ENCODE measurements at places on chromosomes 7 and 10.

DNA sequence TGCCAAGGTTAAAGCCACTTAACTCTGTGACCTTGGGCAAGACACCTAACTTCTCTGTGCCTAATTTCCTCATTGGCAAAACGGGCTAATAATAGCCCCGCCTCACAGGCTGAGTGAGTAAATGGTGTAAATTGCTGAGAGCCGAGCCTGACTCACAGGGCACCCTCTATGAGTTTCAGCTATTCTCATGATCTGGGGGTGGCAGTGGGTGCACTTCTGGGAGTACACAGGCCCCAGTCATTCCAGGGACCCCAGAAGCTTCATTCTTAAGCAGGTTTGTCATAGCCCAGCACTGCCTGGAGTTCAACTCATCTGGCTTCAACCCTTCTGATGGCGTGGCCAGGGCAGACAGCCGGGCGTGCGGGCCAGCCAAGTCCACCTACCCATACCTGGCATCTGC lies 137.2 kb downstream of the GRID1 start:
- H3K4me3 ChIP-seq = no peak overlapping the region
- no peaks in the 10 kb centered on the region for H3K4me1 ChIP-seq
- no peaks in the 10 kb centered on the region for H3K36me3 ChIP-seq
- no peak overlapping the region for H3K27ac ChIP-seq
- no peak for DNase-seq

DNA sequence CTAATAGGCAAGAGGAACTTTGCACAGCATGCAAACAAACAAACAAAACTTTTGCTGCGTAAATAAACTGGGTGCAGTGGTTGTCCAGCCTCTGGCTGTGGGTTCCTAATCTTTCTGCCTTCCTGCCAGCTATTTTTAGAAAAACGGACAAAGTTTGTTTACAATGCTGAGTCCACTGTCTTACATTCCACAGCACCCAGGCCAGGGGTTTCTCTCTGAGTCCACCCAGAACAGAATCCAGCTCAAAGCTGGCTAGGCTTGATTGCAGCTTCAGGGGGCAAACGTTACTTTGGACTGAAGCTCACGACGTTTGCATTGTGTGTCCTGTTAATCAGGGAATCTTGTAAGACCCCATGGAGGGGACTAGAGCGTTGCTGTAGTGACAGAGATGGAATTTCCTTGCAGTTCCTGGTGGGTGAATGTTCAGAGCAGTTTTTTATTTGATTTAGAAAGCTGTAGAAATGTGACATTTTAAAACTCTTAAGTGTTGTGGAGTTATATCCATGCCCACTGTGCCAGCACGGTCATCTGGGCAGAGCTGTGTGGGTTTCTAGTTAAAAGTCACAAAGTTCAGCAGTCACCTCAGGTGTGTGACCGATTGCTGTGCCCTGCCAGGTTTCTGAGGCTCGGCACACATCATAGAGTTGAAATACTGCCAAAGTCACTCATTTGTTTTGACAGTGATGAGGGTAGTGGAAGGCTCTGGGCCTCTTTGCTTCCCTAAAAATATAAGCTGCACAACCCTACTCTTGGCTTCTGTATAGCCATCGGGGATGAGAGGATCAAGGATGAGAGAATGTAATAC lies 247.0 kb downstream of the STK31 start:
- no peaks in the 10 kb centered on the region for H3K36me3 ChIP-seq
- H3K4me1 ChIP-seq = no peaks in the 10 kb centered on the region
- no peaks in the 10 kb centered on the region for H3K27me3 ChIP-seq
- no peak overlapping the region for H3K4me3 ChIP-seq

GRCh38 chr7:4809091-4809591 lies 33.7 kb downstream of the AP5Z1 start:
- peaks cover 19% of the 10 kb centered on the region for H3K4me1 ChIP-seq
- no peak for DNase-seq
- H3K36me3 ChIP-seq = no peaks in the 10 kb centered on the region
- H3K27me3 ChIP-seq = peaks cover 16% of the 10 kb centered on the region

DNA sequence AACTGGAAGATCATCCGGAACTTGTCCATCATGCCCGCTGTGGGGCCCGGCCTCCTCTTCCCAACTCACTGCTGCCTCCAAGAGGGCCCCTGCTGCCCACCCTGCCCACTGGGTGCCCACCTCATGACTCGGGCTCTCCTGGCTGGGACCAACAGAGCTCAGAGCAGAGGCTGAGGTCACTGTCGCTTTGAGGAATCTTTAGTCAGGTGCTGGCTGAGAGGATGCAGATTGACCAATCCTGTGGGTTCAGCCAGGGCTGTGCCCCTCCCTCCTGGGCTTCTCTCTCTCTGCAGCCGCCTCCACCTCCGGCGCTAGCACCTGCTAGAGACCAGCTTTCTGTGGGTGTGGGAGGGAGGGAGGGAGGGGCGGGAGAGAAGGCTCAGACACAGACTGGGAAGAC lies at the start of gene CALHM1:
CALHM1 (minus strand) TSS at position 181 of the 400 bp plus-strand sequence; CDS start at position 32, 149 bp downstream.
- no peaks in the 10 kb centered on the region for H3K27me3 ChIP-seq
- no peaks in the 10 kb centered on the region for H3K36me3 ChIP-seq
- DNase-seq = no peak

DNA sequence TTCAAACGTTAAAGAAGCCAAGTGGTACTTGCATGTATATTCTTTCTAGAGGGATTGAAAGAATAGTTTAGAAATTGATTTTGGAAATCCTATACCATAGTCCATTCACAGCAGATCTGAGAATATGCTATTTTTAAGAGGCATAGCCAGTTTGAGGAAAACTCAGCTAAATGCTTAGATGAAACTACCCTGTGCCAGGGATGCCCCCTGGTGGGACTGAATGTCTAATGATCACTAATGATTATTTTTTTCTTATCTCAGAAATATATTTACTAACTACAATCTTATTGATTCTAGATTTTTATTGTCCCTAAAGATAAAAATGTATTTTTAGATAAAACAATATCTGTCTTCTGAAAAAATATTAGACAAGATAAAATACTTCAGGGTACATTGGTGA lies 844.9 kb upstream of the PHF14 start:
- no peak overlapping the region for H3K4me3 ChIP-seq
- no peak overlapping the region for H3K27ac ChIP-seq
- no peak for DNase-seq
- H3K36me3 ChIP-seq = no peaks in the 10 kb centered on the region
- H3K4me1 ChIP-seq = no peaks in the 10 kb centered on the region

DNA sequence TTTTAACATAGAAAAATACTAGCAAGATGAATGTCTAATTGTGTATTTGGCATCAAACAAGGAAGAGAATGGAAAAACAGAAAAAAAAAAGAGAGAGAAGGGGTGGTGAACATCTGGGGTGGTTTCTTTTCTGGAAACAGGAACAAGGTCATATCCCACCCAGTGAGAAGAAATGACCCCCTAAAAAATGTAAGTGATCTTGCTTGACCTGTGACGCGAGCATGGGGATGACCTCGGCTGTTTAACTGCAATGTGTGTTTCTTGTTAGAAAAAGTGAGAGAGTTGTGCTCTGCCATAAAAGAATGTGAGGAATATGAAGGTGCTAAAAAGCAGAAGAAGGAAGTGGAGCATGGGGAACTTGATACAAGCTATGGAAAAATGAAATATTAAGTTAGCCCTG lies 258.5 kb downstream of the AGMO start:
- H3K27ac ChIP-seq = no peak overlapping the region
- no peak overlapping the region for H3K4me3 ChIP-seq
- H3K36me3 ChIP-seq = no peaks in the 10 kb centered on the region
- H3K27me3 ChIP-seq = no peaks in the 10 kb centered on the region
- no peaks in the 10 kb centered on the region for H3K4me1 ChIP-seq

- no peaks in the 10 kb centered on the region for H3K27me3 ChIP-seq
- no peak overlapping the region for H3K4me3 ChIP-seq
- H3K27ac ChIP-seq = no peak overlapping the region
- no peaks in the 10 kb centered on the region for H3K36me3 ChIP-seq
These were observed 321.0 kb downstream of the TCERG1L start for GRCh38 chr10:130990486-130990885.

DNA sequence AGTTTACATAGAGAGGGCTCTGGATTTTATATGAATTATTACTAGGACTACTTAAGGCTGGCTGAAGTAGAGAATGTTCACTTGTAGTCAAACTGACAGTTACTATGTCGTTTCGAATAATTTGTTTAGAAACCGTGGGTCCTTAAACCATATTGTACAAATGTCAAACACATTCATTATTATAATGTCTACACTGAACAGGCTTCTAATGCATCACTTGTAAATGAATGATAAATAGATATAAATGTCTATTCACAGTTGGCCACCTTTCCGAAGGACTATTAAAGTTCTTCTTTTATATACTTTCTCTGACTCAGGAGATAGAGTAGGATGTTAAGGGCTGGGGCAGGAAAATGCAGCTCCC lies 95.3 kb downstream of the SEMA3D start:
- H3K27me3 ChIP-seq = no peaks in the 10 kb centered on the region
- no peaks in the 10 kb centered on the region for H3K36me3 ChIP-seq
- H3K4me1 ChIP-seq = no peaks in the 10 kb centered on the region
- H3K27ac ChIP-seq = no peak overlapping the region
- DNase-seq = no peak

GRCh38 chr10:120810298-120810697 lies 40.9 kb upstream of the WDR11 start:
- no peak overlapping the region for H3K27ac ChIP-seq
- no peak overlapping the region for H3K4me3 ChIP-seq
- DNase-seq = no peak
- peaks cover 2% of the 10 kb centered on the region for H3K27me3 ChIP-seq
- no peaks in the 10 kb centered on the region for H3K36me3 ChIP-seq
- no peaks in the 10 kb centered on the region for H3K4me1 ChIP-seq
